ENCODE measurements at places on chromosomes 2 and 18.

DNA sequence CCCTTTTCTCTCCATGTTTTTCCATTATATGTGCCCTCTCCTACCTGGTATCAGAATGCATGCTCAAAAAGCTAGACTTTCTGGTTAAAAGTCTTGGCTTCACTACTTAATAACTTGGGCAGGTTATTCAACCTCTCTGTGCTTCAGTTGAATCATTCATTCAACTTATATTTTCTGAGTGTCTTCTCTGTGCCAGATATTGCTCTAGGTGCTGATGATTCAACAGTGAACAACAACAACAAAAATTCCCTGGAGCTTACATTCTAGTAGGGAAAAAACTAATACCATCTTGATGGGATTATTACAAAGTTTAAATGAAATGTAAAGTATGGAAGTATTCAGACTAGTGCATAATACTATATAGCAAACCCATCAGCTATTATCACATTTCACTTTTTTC is 55.2 kb downstream of the SOS1 start:
- no peak for DNase-seq

DNA sequence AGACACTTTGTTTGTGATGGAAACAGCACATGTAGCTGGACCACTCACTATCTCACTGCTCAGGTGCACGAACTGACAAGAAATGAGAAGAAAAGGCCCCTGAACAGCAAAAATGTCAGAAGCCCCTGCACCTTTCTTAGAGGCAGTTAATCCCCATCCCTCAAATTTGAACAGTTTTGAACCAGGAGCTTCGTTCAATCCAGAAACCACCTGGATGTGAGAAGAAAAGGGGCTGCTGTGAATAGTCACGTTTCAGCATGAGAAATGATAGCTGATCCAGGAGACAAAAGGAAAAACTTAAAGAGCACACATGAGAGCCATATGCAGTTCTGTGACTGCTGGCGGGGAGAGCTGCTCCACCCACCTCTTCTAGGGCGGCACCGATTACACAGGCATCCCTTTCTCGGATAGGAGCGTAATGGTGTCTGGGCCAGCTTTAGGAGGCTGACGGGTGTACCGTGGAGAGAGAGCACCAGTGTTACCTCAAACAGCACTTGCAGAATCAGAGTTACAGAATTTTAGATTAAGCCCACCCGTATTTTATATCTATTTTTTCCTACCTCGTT is 117.0 kb upstream of the EML6 start:
- no peak for DNase-seq

DNA sequence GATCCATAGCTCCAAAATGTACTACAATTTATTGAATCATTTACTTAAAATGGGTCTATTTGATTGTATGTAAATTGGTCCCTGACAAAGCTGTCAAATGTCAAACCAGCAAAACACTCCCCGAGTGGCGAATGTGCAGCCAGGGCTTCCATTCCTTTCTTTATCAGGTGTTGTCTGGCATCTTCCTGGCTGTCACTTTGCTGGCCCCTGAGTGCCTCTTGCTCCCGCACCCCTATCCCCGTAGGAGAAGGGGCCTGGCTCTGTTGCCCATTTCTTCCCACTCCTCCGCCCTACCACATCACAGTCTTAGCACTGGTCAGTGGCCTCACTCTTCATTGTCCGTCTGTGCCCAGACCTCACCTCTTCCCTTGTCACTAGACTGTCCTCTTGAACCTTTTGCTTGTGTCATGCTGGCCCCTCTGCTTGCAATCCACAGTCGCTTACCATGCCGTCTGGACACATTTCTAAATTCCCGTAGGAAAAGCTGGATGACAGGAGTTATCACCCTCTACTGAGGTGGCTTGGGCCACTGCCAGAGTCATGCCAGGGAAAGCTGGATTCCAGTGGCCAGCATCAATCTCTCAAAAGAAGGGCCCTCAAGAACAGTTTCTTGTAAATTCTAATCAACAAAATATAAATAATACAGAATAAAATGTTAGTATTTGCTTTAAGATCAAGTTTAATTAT is 15.4 kb downstream of the UBE2F start:
- no peak for DNase-seq

DNA sequence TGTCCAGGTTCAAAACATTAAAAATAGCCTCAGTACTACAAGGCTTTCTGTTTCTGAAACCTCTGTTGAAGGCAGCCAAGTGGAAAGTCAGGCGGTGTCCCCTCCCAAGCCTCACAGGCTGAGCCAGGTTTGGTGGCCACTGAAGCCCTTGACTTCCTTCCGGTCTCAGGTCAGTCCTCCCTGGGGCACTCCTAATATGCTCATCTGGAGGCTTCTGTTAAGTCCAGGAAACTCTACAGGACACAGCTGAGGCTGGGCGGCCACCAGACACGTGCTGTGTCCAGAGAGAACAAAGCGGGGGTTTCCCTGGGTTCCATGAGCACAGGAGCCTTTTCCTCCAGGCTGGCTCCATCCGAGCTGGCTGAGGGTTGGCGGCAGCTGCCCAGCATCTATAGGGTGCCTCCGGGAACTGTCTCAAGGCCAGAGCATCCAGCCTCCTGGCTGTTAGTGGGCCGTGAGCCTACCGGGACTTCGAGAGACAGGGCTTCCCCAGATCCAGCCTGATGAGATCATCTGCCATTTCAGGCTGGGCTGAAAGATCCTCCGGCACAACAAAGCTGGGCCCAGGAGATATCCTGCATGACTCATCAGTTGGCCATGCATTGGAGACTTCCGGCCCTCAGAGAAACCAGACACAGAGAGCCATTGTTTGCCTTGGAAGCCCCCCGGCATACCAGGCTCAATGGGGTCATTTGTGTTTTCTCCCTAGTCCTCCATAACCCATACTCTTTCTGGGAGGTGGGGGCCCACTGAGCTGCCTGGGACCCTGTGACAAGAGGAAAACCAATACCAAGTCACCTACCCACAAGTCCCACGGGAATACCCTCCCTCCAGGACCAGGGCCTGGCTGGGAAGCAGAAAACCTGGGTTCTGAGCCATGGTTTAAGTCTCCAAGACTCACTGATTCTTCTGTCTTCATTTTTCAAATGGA is 71.7 kb downstream of the HS1BP3 start:
- peak; percentile 81 for DNase-seq

GRCh38 chr18:47283476-47283875 is 32.0 kb upstream of the SKOR2 start:
- no peak for DNase-seq

- DNase-seq: no peak
Observed at GRCh38 chr18:60176259-60176658, 196.3 kb downstream of the MC4R start.

- DNase-seq: no peak
Observed at GRCh38 chr2:50455351-50455939, 576.5 kb downstream of the NRXN1 start.

DNA sequence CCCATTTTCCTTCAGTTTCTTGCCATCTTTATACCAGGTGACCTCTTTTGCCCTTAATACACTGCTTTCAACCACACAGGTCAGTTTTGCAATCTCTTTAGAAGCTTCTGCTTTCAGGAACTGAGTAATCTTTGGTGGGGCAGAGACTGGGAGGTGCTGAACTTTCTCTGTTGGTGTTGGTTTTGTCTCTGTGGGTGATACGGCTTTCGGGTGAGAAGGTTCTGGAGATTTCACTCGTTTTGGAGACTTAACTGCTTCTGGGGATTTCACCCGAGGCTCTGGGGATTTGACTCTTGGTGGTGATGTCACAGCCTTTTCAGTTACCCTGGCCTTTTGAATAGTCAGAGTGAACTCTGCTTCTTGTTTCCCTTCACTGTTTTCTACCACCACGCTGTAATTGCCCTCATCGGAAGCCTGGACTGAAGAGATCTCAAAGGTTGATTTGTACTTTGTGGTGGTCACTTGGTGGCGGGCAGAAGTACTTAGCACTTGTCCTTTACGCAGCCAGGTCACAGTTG is 50.4 kb downstream of the PLEKHA3 start:
- no peak for DNase-seq

- DNase-seq: no peak
Observed at GRCh38 chr18:634551-635045, 22.9 kb upstream of the TYMS start.

GRCh38 chr2:64750001-64750816 is 96.5 kb upstream of the SERTAD2 start:
- no peak for DNase-seq

- no peak for DNase-seq
Observed at GRCh38 chr2:70827388-70827787, 7.0 kb upstream of the CLEC4F start.

GRCh38 chr18:959854-960253 is 55.2 kb downstream of the ADCYAP1 start:
- DNase-seq: no peak

GRCh38 chr18:25873833-25874232 is 216.6 kb downstream of the SS18 start:
- no peak for DNase-seq

DNA sequence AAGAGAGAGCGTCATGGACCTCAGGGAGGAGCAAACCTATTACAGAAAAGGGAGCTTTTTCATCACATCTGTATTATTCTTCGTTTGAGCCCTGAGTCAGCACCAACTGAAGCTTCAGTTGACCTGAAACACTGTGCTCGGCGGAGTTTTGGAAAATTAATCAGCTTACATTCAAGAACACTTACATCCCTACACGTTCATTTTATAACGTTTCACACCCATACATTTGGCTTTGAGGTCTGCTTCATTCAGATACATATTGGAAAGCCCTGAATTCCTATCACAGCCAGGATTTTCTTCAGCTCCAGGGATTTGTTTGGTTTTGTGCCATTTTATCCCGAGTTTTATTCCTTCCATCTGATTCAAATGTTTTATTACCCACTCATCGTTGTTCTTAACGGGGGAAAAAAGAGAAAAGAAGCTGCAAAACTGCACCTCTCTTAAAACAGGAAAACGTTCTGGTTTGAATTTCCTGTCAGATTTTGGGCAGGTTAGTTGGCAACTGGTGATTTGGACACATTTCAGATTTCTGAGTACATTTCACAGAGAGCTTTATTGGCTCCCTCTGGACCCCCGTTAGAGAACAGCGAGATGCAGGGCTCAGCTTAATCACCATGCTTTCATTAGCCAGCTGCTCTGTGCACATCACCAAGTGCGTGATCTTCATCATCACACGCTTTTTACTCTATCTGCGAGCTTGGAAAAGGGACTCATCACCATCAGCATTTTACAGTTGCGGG is 88.8 kb downstream of the CDC42EP3 start:
- DNase-seq: no peak

DNA sequence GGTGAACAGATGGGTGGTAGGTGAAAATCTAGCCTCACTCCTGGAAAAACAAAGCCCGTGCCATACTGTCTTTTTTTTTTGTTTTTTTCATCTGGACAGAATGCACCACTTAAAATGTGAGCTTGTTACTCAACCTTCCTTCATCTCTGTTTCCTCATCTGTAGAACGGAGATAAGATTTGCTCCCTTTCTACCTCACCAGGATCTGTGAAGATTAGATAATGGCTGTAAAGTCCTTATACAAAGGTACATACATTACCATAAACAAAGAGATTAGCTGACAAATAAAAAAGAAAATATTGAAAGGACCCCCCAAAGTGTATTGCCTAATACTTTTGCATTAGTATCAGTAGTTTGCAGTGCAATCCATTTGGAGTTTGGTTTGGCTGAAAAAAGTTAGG is 75.4 kb upstream of the ZEB2 start:
- DNase-seq: no peak

Measured in renal cortex interstitium (tissue), 15 donors.